ENCODE measurements at places on chromosomes 6 and 20.

- DNase-seq = no peak
Observed at GRCh38 chr6:44999066-44999465, 329.1 kb upstream of the RUNX2 start.

- DNase-seq = no peak
Observed at GRCh38 chr6:20246125-20246524, 33.9 kb upstream of the MBOAT1 start.

- no peak for DNase-seq
Observed at GRCh38 chr6:6246544-6246943, 73.9 kb downstream of the F13A1 start.

GRCh38 chr6:117469791-117470190 lies 12.7 kb upstream of the DCBLD1 start:
- DNase-seq = no peak

DNA sequence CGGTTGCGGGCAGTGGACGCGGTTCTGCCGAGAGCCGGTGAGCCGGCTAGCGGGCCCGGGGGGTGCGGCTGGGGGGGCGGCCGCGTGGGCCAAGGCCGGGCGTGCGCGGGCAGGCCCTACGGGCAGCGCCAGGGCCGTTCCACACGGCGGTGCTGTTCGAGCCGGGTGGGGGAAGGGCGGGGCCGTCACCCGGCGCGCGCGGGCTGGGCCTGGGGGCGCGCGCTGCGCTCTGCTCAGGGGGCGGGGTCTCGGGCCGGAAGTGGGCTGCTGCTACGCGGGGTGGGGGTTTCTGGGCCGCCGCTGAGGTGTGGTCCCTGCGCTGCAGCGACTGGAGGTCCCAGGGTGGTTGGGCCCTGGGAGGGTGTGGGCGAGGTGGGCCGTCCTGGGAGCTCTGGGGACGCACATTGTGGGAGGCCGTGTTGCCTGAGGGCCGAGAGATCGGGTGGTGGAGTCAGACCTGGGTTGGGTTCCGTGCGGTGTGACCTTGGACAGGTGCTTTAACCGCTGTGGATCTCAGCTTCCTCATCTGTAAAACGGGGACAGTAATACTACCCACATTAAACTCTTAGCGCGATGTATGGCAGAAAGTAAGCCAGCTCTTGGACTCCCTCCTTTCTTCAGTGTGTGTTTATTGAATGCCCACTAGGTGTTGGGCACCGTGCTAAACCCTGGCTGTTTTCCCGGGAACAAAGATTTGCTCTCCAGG lies 391 bp downstream of the MAPRE1 start:
- DNase-seq = no peak

GRCh38 chr6:15472621-15473020 lies 190.2 kb downstream of the DTNBP1 start:
- no peak for DNase-seq
